ENCODE measurements at places on chromosomes 3 and 15.

GRCh38 chr3:23319366-23320312 is 116.5 kb downstream of the UBE2E2 start:
- DNase-seq = peak; percentile 4

- no peak for DNase-seq
These were observed 23.8 kb upstream of the CNBP start for GRCh38 chr3:129207479-129207878.

DNA sequence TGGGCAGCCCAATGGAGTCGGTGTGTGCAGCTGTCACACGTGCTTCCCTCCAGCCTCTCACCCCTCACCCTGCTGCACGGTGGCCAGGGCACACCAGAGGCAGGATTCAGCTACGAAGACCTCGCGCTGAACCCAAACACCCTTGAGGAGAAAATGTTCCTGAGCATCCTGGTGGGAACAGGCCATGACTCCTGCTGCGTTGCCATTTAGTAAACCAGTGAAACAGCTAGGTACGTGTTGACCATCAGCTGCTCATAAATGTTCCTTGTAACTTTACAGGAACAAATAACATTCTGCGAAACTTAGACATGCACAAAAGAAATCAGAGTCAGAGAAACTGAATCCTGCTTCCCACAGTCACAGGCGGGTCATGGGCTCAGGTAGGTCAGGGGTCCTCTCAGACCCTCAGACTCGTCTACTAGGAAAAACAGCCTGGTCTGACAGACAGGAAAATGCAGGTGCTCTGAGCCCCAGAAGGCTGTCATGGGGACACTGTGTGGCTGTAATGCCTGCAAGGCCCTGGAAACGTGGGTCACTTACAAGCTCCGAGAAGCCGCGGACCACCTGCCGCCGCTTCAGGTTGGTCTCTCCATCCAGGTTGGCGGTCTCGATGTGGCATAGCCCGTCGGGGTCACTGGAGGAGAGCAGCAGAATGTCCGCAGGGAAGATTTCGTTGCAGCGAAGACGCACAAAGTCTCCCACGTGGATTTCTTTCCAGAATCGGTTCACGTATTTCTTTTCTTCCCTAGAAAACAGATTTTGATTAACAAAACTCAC is 82.5 kb downstream of the ATP10A start:
- no peak for DNase-seq

GRCh38 chr15:93852761-93853160 is 378.6 kb upstream of the MCTP2 start:
- DNase-seq = no peak

Data from astrocyte of the cerebellum (primary cell).